Amygdala (tissue), 56 donors: ENCODE measurements at places on chromosomes 6 and 20.

GRCh38 chr6:106889692-106890091 lies 84.8 kb downstream of the CD24 start:
- DNase-seq: no peak

GRCh38 chr6:75608956-75609533 lies 7.4 kb downstream of the SENP6 start:
- DNase-seq: no peak

DNA sequence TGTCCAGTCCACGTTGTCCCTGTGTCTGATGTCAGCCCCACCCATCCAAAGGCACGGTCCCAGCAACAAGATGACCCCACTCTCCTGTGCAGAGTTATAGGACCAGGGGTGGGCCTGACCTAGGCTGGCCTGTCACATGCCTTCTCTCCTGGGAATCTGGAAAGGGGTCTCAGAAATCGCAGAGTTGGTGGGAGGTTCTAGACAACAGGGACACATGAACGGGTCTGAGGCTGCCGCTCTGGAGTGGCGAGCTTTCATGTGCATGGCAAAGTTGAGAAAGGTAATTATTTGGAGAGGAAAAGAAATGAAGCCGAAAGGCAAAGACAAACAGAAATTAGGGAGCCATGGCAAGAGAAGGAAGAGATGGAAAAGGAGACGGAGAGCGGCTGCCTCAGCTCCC lies 29.5 kb downstream of the BFSP1 start:
- no peak for DNase-seq

GRCh38 chr6:115411756-115412155 lies 648.9 kb downstream of the FRK start:
- no peak for DNase-seq

DNA sequence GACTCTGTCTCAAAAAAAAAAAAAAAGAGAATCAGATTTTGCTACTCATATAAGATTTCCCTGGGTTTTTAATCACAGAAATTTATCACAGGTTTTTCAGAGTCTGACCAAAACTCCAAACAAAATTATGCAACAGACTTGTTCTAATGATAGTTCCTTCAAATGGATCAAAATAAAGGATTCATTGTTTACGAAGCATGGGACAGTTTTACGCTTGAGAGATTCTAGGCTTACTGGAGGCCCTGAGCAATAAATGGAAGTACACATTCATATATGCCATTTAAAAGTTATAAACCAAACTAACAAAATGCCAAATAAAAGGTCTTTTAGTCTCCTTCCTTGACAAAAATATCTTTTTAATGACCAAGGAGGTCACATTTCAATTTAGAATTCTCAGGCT lies 245.1 kb upstream of the KCNQ5 start:
- no peak for DNase-seq

GRCh38 chr6:21733311-21733710 lies 139.8 kb downstream of the SOX4 start:
- no peak for DNase-seq

DNA sequence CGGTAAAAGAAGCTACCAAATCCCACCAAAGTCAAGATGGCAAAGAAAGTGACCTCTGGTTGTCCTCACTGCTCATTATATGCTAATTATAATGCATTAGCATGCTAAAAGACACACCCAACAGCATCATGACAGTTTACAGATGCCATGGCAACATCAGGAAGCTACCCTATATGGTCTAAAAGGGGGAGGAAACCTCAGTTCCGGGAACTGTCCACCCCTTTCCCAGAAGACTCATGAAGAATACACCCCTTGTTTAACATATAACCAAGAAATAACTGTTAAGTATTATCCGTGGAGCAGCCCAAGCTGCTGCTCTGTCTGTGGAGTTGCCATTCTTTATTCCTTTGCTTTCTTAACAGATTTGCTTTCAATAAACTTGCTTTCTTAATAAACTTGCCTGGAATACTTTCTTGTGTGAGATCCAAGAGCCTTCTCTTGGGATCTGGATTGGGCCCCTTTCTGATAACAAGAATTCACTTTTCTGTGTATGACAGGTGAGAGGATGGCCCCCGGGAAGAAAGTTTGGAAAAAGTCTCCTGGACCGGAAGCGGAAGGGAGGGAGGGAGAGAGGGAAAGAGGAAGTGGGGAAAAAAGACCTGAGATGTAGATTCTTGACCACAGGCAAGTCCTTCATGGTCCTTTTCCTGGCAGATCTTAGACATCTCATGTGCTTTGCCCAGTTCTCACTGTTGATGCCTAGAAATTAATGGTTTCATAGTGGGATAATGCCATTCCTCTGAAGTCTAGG lies 146.7 kb upstream of the ID4 start:
- DNase-seq: no peak

DNA sequence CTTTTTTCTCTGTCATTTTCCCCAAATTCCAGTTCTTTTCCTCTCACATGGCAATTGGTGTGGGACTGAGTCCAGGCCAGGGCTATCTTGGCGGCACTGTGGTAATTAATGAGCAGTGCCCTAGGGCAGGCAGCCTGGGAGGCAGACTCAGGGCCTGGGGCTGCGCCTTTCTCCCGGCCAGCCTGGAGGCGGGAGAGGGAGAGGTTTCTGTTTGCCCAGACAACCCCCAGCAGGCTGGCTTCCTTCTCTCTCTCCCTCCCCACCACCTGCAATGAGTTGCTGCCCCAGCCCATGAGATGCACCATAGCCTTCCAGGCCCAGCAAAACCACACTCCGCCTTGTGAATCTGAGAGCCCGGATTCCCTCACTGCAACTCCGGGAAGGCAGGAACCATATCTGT lies 15.1 kb upstream of the CCDC167 start:
- no peak for DNase-seq

DNA sequence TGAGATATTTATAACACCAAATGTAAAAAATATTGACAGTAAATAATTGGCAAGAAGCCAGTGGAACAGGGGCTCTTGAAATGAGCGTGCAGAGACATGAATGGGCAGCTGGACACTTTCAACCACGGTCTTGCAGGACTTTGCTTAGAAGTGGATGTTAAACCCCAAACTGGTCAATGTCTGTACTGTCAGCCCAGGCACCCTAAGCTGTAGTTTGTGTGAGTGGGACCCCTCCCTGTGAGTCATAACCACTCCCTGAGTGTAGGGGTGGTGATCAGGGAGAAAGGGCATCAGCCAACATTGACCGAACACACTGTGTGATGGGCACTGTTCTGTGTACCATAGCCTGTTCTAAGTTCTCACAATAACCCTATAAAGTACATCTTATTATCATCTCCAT lies 108.6 kb downstream of the FIG4 start:
- no peak for DNase-seq

- no peak for DNase-seq
These were observed 11.0 kb downstream of the PANK2 start for GRCh38 chr20:3900187-3900604.

DNA sequence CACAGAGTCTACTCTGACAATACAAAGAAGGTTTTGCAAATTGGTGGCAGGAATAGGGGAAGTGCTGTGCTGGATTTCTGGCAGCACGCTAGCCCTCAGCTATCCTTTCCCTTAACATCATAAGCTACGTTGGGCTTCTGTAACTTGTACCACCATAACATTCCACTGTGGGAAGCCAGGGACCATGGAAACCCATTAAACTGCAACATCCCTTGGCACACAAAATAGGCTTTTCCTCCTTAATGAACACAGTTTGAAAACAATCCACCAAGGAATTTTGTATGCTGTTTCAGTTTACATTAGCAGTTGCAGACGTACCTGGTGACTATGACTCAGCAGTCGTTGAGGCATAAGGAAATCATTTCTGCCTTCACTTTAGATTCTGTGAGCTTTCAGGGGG lies 203.9 kb upstream of the RAB32 start:
- no peak for DNase-seq

DNA sequence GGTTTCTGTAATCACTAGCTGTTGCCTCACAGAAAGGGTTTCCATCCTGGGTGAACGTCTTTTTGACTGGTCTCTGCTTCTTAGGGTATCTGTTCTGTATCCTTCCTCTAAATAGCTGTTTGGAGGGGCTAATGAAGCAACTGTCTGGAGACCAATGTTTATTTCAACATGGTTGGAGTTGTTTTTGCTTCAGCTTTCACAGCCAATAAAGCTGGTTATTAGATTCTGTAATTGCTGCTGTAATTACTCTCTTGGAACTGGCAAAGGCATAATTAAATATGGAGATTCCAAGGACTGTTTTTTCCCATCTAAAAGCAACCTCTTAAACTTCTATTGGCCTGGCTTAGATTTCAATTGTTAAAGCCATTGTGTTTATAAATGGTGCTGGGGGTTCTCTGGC lies 31.9 kb downstream of the CHMP4B start:
- DNase-seq: no peak

GRCh38 chr20:17731233-17731632 lies 31.5 kb downstream of the BANF2 start:
- DNase-seq: no peak

DNA sequence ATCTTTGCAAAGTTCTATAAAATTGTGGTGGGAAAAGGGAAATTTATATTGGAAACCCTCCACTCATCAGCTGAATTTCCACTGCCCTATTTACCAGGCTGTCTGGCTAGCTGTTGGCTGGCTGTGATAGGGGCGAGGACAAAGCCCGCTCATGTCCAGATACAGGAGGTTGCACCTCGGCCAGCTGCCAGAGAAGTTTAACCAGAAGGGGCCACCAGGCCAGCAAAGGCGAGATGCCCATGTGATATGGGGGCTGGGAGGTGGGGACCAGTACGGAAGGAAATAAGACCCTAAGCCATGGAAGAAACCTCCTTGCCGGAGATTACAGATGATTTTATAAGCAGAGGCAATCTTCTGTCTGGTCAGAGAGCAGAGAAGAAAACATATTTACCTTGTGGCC lies 143.8 kb downstream of the FNDC1 start:
- no peak for DNase-seq

DNA sequence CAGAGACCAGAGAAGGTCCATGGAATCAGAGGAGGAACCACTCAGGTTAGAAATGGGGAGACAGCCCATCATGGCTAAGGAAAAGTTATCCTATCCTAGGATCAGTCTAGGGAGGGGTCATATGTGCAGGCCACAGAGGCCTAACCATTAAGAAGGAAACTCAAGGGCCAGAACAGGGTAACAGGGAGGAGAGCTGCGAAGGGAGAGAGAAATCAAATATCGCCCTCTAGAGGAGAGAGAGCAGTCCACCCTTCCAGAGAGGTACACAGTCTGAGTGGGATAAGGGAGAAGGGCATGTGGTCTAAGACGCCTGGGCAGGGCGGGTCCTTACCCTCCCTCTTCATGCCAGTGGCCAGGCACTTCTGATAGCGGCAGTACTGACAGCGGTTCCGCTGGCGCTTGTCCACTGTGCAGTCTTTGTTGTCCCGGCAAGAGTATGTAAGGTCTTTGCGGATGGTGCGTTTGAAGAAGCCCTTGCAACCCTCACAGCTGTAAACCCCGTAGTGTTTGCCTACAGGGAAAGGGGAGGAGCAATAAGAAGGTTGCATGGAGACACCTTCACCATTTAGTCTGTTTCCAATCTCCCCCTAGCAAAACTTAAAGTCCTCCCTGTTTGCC lies 2.9 kb downstream of the RXRB start:
- no peak for DNase-seq

DNA sequence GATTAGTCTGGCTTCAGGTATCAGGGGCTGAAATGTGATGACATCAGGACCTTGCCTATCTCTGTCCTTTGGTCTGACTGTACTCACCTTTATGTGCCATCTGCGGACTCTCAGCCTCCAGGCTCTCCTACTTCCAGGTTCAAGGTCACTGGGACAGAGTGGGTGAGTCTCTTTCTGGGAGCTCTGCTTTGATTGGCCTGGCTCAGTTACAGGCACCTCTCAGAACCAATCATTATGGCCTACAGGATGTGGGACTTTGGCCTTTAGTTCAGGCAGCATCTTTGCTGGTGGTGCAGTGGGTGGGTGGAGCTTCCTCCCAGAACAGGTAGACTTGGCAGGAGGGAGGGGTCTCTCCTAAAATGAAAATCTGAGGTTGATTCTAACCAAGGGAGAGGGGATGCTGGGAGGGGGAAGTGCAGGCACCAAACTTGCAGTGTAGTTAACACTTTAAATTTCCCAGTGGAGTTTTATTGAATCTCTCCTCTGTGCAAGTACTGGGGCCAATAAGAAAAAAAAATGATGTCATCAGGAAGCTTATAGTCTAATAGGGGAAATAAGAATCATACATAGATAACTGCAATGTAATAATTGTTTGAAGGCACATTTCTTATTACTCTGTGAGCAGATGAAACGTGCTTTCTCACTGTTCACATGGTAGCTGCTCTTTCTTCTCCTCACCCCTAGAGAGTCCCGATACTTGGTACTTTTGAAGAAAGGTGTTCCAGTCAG lies 53.4 kb downstream of the SLC24A3 start:
- DNase-seq: no peak

DNA sequence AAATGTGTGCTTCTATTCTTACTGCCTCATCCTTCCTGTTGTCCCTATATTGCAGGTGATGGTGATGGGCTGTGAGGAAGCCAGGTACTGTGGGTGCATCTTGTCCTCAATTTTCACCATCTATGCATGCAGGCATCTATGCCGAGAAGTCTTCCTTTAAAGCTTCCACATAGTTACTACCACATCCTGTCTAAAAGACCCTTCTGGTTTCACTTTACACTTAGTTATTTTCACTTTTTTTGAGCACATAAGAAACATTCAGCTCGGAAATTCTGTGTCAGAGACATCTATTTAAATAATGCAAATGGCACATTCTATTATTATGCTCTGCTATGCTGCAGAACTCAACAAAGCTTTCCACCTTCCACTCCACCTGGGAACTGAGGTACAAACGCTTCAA lies 28.2 kb upstream of the FABP7 start:
- DNase-seq: no peak

DNA sequence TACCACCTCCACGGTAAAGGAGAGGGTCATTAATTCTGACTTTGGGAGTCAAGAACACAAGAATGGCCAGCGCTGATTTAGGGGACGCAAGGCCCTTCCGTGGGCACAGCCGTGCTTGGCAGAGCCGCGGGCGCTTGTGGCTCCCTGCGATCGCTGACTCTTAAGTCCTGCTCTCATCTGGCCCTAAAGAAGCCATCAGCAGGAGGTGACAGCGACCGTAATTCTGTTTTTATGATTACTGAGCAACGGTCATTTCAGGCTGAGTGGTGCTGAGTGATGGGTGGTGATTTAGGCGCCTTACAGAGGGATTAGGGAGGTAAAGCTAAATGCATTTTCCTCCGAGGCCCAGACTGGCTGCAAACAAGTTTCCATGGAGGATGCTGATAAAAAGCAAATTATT lies 364.6 kb upstream of the SULF2 start:
- no peak for DNase-seq

GRCh38 chr6:2839982-2840748 lies 1.5 kb downstream of the SERPINB1 start:
- no peak for DNase-seq

GRCh38 chr6:157505912-157506491 lies 125.0 kb downstream of the ZDHHC14 start:
- DNase-seq: no peak

GRCh38 chr6:92623431-92623830 lies 795.9 kb downstream of the EPHA7 start:
- no peak for DNase-seq

- no peak for DNase-seq
These were observed 28.6 kb downstream of the GPX5 start for GRCh38 chr6:28553986-28554881.
